ENCODE measurements at places on chromosomes 2 and 18.

GRCh38 chr2:141630407-141630930 is 500.3 kb downstream of the LRP1B start:
- DNase-seq = no peak

- DNase-seq = no peak
Observed at GRCh38 chr2:227057060-227057459, 106.9 kb downstream of the COL4A4 start.

- DNase-seq = no peak
Observed at GRCh38 chr2:37585982-37586621, 85.3 kb downstream of the CDC42EP3 start.

- DNase-seq = no peak
Observed at GRCh38 chr2:71812736-71813135, 334.9 kb downstream of the CYP26B1 start.

- DNase-seq = no peak
Observed at GRCh38 chr2:158578703-158579330, 122.1 kb downstream of the PKP4 start.

DNA sequence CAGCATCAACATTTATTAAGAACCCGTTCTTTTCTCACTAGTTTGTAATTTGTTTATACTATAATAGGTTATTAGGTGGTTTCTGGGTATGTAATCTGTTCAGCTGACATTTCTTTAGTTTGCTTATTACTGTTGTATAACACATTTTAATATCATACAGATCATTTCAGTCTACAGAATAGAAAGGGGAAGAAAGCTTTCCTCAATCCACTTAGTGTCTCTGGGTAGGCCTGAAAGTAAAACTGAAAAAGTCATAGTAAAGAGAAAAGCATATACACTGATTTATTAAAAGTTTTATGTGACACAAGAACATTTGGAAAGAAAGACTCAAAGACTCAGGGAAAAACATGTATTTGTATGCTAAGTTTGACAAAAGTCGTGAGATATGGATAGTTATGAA is 16.8 kb upstream of the KCNJ3 start:
- DNase-seq = no peak

GRCh38 chr2:163338270-163338669 is 397.5 kb downstream of the FIGN start:
- no peak for DNase-seq

- DNase-seq = no peak
Observed at GRCh38 chr2:85812094-85812735, 58.4 kb downstream of the ATOH8 start.

GRCh38 chr2:16700551-16701259 is 35.1 kb upstream of the CYRIA start:
- DNase-seq = no peak

DNA sequence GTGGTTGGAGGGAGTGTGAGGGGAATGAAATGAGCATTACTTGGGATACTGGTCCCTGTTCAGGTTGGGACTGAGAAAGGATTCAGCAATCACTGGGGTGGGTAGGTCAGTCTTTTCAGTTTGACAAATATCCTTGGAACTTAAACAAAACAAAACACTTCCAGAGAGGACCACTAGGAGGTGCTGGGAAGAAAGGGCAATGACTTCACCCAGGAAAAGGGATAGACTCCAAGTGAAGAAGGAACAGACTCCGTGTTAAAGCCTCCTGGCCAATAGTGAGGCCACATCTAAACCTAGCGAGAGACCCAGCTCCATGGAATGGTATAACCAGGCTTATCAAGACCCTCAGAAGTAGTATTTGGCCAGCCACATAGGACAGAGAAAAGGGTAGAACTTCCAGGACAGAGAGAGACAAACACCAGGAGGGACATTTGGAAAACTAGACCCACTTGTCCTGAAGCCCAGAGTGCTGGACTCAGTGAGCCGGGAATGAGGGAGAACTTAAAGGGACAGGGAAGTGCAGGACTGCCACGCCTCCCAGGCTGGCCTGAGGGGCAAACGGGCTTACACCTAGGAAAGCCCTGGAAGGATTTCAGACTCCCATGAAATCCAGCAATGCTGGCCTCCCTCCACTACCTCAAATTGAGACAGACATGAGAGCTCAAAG is 19.6 kb upstream of the KCNG3 start:
- peak; percentile 52 for DNase-seq

- DNase-seq = no peak
Observed at GRCh38 chr2:64858541-64859311, 130.5 kb upstream of the SLC1A4 start.

GRCh38 chr18:4276953-4277585 is 178.0 kb downstream of the DLGAP1 start:
- DNase-seq = no peak

DNA sequence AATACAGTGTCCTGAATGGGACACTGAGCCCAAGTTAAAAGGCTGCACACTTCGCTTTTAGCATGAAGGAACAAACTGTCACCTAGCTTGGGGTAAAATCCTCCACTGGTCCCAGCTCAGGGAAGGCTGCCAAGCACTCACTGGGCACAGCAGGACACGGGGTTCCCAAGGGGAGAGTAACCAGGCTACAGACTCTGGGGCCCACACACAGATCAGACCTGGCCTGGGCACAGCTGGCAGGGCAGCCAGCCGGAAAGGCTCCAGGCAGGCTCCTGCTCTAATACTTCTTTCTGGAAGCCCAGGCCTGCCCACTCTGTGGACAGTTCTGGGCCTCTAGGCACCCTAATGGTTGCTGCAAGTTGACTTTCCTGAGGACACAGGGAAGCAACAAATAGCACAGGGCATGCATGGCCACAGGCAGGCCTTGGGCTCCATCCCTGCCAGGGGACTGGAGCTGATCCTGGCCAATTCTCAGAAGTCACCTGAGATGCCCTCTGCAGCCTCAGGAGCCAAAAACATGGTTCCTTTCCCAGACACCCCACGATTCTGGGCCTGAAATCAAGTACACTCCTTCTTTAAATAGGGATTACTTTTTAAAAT is 18.7 kb upstream of the SULT1C3 start:
- peak; percentile 13 for DNase-seq

GRCh38 chr2:131115752-131116151 is 10.6 kb downstream of the PLEKHB2 start:
- DNase-seq = no peak

DNA sequence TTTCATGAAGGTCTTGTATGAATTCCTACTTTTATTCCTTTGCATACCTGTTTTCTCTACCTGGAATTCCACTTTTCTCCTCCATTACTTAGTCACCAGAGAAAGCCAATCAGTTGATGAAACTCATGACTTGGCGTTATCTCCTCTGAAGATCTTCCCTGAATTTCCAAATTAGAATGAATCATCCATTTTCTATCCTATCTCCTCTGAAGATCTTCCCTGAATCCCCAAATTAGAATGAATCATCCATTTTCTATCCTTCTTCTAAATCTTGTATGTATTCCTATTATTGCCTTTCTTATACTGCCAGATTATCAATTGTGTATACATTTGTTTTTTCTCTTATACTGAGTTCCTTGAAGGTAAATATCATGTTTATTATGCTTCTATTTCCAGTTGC is 440.4 kb downstream of the CCDC85A start:
- DNase-seq = no peak

- DNase-seq = no peak
Observed at GRCh38 chr2:151878204-151878603, 50.0 kb upstream of the ARL5A start.

DNA sequence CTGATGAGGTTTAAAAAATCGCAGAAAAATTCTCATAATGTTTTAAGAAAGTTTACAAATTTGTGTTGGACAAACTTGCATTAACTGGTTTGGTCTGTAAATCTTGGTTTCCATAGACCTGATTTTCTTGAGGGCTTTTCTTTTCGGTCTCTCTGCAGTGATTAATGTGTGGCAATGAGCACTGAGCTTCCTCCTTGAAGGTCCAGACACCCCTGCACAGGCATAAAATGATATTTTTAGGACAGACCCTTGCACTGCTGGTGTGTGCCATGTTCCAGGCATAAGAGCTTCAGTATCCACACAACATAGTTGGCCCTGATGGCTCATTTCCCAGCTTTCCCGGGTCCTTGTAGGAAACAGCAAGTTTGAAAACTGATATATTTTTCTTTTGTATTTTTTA is 33.7 kb downstream of the MRPL33 start:
- DNase-seq = no peak

DNA sequence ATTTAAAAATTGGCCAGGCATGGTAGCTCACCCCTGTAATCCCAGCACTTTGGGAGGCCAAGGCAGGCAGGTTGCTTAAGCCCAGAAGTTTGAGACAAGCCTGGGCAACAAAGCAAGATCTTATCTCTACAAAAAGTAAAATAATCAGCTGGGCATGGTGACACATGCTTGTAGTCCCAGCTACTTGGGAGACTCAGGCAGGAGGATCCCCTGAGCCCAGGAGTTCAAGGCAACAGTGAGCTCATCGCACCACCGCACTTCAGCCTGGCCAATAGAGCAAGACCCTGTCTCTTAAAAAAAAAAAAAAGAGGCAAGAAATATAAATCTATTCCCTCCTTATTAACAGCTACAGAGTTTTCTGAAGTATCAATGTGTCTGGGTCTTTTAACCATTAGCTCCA is 51.9 kb downstream of the ESCO1 start:
- DNase-seq = no peak

GRCh38 chr2:165905854-165906253 is 47.7 kb downstream of the TTC21B start:
- DNase-seq = no peak

DNA sequence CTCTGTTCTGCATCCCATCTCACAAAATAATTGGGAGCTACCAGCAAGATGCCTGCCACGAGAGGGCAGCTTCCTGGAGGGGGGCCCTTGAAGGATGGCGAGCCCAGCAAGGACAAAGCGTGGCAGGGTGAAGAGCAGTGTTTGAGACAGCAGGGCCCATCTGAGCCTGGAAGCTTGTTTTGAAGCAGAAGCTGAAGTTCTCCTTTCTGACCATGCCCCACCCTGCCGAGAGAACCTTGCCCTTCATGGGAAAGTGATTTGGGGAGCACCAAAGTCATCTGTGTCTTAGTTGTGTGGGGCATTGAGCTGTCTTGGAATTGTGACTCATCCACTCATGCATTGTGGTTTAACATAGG is 216.3 kb downstream of the BCL11A start:
- no peak for DNase-seq

DNA sequence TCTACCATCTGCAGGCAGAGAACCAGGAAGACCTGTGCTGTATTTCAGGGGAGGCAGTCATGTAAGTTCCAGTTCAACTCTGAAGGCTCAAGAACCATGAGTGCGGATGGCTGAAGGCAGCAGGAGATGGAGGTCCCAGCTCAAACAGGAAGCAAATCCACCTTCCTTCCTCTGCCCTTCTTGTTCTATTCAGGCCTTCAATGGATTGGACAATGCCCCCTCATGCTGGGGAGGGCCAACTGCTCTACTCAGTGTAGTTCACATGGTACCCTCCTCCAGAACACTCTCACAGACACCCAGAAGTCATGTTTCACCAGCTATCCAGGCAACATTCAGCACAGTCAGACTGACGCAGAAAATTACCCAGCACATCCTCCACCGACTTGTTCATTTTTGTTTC is 39.1 kb upstream of the RAB31 start:
- DNase-seq = no peak

GRCh38 chr2:222916229-222917197 is 55.7 kb downstream of the ACSL3 start:
- DNase-seq = no peak

- no peak for DNase-seq
Observed at GRCh38 chr2:177192788-177193187, 19.8 kb upstream of the HNRNPA3 start.

GRCh38 chr2:11145350-11145749 is 9.9 kb upstream of the SLC66A3 start:
- no peak for DNase-seq

GRCh38 chr2:925309-925708 is 25.3 kb upstream of the SNTG2 start:
- no peak for DNase-seq

DNA sequence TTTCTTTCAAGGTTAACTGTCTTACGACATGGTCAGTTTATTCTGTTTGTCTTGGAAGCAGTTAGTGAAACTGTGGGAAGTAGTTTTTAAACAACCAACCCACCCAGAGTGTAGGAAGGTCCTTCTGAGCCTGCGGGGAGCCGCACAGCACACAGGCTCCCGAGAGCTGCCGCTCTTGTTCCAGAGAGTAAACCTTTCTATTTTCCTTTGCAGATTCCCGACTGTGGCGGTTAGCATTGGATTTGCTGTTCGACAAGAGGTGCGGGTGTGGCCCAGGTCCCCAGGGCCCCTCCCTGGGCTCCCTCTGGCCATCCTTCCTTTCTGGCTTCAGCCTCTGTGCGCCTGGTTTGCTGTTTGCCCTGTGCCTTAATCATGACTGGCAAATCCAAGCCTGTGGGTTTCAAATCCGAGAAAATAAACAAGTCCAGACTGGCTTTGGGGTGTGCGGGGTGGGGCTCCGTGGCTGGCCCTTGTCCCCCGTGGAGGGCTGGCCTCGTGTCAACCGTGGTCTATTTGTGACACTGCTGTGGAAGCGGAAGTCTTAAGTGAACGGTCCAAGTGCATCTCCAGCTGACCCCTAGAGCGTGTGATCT is 30.7 kb downstream of the IMPA2 start:
- no peak for DNase-seq

- DNase-seq = no peak
Observed at GRCh38 chr2:216463148-216463547, 35.5 kb upstream of the RPL37A start.

GRCh38 chr2:159285433-159285832 is 1.1 kb downstream of the WDSUB1 start:
- DNase-seq = no peak

- no peak for DNase-seq
Observed at GRCh38 chr2:25146896-25147295, 21.5 kb downstream of the POMC start.

DNA sequence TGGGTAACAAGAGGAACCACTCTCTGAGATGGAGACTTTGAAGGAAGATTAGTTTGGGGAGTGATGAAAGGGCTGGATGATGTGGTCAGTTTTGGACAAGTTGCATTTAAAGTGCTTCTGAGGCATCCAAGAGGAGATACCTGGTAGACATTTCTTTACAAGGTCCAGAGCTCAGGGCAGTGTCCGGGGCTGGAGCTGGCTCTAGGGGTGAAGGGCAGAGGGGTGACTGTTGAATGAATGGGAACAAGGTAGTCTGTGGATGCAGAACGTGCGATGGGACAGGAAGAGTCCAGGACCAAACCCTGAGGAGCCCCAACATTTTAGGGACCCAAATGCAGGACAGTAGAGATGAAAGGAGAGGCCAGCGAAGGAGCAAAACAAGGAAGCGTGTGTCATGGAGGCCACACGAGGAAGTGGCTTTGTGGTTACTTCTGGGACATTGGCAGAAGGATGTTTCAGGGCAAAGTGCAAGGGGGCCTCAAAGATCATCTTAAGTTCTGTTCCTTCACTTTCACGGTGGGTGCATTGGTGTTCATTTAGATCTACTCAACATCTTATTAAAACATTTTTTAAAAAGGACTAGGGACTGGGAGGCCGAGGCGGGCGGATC is 13.6 kb upstream of the GPR35 start:
- DNase-seq = no peak
